Hematopoietic multipotent progenitor cell treated with erythropoietin and hydrocortisone succinate and interleukin-3 and kit ligand, for 6 days (in vitro differentiated cells): ENCODE measurements at places on chromosomes 4 and X.

- DNase-seq = no peak
These were observed 374.6 kb upstream of the SLC7A11 start for GRCh38 chr4:138616775-138617174.

DNA sequence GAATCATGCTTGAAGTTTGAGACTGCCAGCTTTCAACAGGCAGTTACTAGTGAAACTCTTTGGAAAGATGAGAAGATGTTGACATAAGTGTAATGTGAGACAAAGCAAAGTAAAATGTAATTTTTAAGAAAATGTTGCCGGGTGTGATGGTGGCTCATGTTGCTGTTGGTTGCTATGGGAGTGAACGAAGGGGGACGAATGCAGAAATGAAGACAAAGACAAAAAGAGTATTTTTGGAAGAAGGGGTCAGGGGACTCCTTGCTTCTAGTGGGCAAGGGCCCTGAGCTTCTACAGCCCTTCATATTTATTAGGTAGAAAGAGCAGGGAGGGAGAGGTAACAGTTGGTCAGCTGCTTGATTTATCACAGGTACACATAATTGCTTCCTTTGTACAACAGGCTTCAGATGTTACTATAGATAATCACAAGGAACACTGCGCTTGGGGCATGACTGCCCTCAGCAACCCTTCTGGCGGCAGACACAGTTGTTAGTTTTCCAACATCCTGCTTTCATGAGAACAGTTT lies 11.9 kb upstream of the UGDH start:
- no peak for DNase-seq

DNA sequence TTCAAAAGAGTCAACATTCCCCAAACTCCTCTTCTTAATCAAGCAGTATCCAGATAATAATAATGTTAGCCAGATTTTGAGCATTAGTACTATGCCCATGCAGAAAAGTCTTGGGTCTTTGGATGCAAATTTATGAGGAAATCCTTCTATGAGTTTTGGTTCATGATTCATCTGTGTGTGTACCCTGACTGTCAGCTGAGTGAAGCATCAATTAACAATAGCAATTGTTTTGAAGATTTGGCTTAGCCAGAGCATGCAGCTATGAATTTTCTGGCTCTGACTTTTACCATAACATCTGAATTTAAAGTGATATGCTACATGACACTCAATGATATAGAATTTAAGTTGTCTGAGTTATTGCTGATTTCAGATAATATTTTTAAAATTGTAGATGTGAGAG lies 145.8 kb downstream of the KLHL4 start:
- DNase-seq = no peak

DNA sequence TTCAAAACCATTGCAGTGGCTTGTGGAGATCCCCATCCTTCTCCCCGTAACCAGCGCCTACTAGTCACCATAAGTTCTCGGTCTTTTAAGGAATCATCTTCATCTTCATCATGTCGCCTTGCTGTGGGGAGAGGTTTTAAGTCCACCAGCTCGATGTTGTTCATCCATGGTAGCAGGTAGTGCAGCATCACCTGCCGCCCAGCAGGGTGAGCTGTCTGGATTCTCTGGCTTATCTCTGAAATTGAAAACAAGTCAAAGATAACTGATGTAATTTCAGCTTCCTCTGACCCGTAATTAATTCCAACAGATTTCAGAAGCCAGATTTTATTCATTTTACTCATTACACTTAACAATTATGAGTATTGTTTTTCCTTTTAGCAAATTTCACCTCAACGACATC lies 67.4 kb downstream of the ZAR1 start:
- peak; percentile 13 for DNase-seq

GRCh38 chr4:5473125-5473524 lies 235.2 kb downstream of the EVC2 start:
- DNase-seq = no peak

- DNase-seq = no peak
These were observed 145.3 kb upstream of the VCX3B start for GRCh38 chrX:8319359-8319758.

DNA sequence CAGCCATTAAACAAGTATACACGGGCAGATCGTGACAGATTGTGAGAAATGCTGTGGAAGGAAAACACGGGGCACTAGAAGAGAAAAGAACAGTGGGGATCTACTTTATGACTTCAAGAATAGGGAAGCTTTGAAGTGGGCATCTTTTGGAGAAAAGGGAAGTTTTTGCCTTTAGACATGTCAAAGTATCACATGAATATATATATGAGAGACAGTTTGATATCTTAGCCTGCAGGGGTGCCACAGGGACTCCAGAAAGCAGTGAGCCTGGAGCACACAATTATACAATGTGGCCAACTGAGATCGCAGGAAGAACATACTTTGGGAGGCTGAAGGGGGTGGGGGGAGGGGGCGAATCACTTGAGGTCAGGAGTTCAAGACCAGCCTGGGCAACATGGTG lies 35.7 kb downstream of the RELL1 start:
- DNase-seq = peak; percentile 18

DNA sequence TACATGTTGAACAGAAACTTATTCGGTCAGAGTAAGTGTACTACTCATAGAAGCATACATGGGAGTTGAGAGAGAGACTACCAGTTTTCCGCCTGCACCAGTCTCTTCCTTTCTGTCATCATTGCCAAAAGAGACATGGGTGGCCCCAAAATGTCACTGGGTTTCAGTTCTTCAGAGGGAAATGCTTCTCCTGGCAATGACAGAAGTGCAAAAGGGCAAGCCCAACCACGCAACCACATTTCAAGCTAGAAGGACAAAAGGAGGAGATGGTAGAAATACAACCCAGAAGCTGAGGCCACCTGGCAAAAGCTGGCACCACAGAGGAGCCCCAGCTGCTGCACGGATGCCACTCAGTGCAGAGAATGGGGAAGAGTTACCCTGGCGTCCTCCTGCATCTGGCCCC lies 320.1 kb downstream of the BCOR start:
- DNase-seq = no peak

GRCh38 chr4:87058356-87059073 lies 123.7 kb downstream of the AFF1 start:
- no peak for DNase-seq

- no peak for DNase-seq
These were observed 50.5 kb downstream of the CWH43 start for GRCh38 chr4:49036528-49036927.

GRCh38 chr4:39730072-39730471 lies 32.1 kb downstream of the UBE2K start:
- no peak for DNase-seq

GRCh38 chr4:165345666-165346417 lies 18.4 kb downstream of the MSMO1 start:
- no peak for DNase-seq

DNA sequence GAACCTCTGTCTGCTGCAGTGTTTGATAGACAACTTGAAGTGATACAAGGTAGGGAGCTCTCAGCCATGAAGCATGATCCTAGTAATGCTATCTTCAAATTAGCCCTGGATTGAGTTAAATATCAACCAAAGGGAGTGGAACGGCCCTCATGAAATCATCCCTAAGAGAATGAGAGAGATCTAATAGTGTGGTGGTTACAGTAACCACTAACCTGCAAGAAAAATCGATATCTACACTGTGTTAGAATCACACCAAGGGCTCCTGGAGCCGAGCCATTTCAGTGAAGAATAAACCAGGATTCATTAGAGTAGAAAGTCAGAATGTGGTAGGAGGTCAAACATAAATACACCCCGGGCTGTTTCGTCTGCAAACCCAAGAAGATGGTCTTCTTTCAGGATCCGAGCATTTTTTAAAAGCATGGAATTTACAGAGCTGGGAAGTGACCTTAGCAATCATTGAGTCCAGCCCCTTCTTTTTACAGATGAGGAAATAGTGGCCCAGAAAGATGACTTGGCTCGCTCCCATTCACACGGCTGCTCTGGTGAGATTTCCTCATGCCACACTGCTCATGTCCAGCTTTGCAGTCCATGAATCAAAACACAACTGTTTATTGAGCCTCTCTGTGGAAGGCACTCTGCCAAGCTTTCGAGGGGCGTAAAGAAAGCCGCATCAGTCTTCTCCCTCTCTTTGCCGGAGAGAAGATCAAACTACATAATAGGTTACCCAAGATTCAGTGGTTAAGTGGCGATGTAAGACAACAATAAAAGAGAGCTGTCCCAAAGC lies 5.5 kb upstream of the DCTD start:
- DNase-seq = no peak

DNA sequence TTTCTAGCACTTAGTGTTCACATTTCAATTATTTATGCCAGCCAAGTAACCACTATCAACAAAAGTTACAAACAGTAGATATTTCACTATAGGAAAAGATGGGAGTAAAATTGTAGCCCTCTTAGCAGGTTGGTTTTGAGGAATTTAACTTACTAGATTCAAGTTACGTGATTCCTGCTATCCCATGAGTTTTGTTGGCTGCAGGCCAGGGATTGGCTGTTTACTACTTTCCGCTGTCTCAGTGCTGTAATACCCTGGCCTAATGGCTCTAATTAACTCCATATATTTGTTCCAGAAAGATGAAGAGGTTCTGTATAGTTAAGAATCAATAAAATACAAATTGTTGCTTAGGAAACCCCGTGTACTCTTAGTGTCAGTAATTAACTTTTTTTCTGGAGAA lies 55.5 kb upstream of the MAGED1 start:
- no peak for DNase-seq

- DNase-seq = no peak
These were observed 56.2 kb upstream of the AFAP1 start for GRCh38 chr4:7995866-7996265.

DNA sequence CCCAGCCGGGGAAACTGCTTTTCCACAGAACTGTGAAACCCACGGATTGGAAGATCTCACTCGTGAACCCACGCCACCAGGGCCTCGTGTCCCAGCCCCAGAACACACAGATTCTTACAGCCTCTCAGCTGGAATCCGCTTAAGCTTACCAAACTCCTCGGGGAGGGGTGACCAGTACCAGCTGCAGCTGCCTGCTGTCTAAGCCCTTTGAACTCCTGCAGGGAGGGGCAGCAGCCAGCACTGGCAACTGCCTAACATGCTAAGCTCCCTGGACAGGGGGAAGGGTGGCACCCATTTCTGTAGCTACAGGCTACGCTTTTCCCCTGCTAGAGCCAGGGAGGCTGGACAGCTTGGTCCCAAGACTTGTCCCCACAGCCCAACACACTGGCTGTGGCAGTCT lies 38.4 kb downstream of the TBL1X start:
- DNase-seq = no peak

GRCh38 chr4:175109933-175110332 lies 191.8 kb downstream of the ADAM29 start:
- DNase-seq = no peak

GRCh38 chrX:48022100-48022499 lies 15.3 kb downstream of the SPACA5 start:
- DNase-seq = no peak

DNA sequence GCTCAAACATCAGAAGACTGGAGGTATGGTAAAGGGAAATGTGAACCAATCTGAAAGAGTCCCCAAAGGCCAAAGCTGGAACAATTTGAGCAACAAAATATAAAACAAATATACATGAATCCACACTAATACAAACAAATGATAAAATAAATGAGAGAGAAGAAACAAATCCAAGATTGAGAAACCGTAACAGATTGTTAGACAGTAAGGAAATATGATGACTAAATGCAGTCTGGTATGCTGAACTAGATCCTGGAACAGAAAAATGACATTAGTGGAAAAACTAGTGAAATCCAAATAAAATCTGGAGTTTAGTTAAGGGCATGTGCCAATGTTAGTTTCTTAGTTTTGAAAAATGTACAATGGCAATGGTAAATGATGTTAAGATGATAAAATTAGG lies 15.9 kb downstream of the PPA2 start:
- no peak for DNase-seq

GRCh38 chrX:10893366-10893765 lies 217.8 kb upstream of the HCCS start:
- DNase-seq = no peak

DNA sequence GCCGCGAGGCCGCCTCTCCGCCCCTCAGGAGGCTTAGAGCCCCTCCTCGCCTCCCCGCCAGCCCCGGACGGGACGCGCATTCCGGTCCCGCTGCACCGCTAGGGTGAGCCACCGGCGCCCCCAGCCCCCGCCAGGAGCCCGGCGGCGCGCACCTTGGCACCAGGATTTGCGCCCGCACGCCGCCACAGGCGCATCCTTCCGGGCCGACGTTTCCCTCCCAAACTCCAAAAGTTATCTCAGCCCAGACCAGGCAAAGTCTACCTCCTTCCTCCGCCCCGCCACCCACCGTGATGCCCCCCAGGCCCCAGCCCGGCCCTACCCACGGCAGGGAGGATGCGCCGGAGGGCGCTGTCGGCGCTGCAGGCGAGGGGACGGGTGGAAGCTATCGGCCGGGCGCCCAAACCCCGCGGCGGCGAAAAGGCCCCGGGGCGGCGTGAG lies 538 bp downstream of the SCML2 start:
- DNase-seq = no peak

DNA sequence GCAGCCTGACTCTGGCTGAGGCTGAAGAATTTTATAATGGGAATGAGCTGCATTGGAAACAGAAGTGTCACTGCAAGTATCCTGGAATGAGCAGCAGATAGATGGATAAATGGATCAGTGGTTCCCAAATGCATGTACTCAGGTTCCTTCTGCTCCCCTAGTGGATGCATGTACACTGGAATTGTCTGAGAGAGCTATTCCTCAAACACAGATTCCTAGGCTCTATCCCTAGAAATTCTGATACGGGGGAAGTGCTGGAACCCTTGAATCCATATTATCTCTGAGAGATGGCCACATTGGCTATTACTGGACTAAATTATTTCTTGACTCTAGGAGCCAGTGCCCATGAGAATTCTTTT lies 64.8 kb downstream of the TMEM131L start:
- DNase-seq = no peak
